ENCODE measurements at places on chromosomes 4 and X. TPM values are rescaled to one million over a fixed set of nuclear protein-coding genes. Genes with fewer than 3 reads are reported as not detected.
A peak's percentile ranks its signal among the peaks of the same experiment; 100 is the strongest.

HDX gene
- polyA plus RNA-seq: 6.6 TPM

LEF1 gene
- 78.9 TPM for polyA plus RNA-seq

CXCL13 gene
- 0.44 TPM for polyA plus RNA-seq

ADGRG4 gene
- polyA plus RNA-seq: not detected

PROM1 gene
- polyA plus RNA-seq: 39.6 TPM

TMEM192 gene
- polyA plus RNA-seq: 39.0 TPM

TMPRSS11E gene
- not detected for polyA plus RNA-seq

SLC25A43 gene
- 7.7 TPM for polyA plus RNA-seq

XAGE1A gene
- not detected for polyA plus RNA-seq

SORCS2 gene
- polyA plus RNA-seq: 7.0 TPM

FOXR2 gene
- not detected for polyA plus RNA-seq

FGD1 gene
- 16.3 TPM for polyA plus RNA-seq

SCFD2 gene
- polyA plus RNA-seq: 12.8 TPM

CCNB3 gene
- polyA plus RNA-seq: 1.4 TPM

ERAS gene
- polyA plus RNA-seq: not detected

- DNase-seq: no peak
Measured at GRCh38 chr4:173492315-173492714, 37.7 kb downstream of the HAND2 start.

GRCh38 chrX:57583477-57583876 is 8.3 kb upstream of the ZXDB start:
- DNase-seq: no peak

DNA sequence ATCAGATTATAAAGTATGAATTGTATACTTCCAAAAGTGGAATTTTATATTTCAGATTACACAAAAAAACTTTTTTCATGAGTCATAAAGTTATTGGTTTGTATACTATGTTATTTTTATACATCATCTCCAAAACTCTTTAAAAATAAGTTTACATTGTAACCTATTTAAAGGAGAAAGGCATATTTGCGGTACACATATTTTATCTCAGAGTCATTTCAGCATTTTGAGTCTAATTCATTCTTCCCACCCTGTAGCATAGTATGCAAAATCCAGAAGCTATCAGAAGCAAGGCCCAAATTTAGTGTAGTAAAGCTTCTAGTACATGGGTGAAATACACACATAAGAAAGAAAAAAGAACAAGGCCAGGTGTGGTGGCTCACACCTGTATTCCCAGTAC is 80.3 kb downstream of the AWAT2 start:
- no peak for DNase-seq

DNA sequence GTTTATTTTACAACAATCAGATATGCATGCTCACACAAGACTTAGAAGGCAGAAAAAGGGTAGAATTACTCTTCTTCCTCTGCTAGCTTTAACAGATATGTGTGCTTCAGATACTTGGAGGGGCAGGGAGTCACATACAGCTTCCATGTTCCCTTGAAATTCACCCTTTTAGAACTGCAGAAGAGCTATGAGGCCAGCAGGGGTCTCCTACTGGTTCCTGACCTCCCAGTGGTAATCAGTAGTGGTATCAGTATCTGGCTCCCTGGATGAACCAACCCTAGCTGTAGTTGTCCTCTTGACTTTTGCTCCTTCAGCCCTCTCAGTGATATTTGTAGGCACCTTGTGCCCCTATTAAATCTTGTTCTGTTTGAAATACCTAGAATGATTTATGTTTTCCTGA is 81.5 kb downstream of the RCHY1 start:
- DNase-seq: no peak

- DNase-seq: no peak
Measured at GRCh38 chr4:98482847-98483806, 175.3 kb downstream of the TSPAN5 start.

DNA sequence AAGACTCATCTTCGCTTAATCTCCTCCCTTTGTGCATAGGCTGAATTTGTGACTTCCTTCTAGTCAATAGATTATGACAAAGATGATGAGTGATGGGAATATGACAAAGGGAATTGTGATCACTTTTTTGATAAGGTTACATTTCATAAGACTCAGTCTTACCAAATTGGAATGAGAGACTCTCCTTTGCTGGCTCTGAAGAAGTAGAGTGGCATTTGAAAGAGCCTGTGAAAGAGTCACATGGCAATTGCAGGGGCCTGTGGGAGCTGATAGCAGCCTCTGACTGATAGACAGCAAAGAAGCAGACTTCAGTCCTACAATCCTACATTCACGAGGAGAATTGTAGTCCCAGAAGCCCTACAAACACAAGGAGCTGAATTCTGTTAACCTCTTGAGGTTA is 44.9 kb upstream of the ADAMTS3 start:
- no peak for DNase-seq

GRCh38 chr4:172514011-172514410 is 654.6 kb upstream of the GALNT7 start:
- DNase-seq: no peak

GRCh38 chr4:8123389-8123788 is 35.2 kb downstream of the ABLIM2 start:
- peak; percentile 78 for DNase-seq

- no peak for DNase-seq
Measured at GRCh38 chr4:85776579-85776978, 301.6 kb downstream of the ARHGAP24 start.

GRCh38 chr4:26737385-26737784 is 123.3 kb upstream of the STIM2 start:
- no peak for DNase-seq

- no peak for DNase-seq
Measured at GRCh38 chrX:113470166-113470565, 629.5 kb upstream of the AMOT start.

DNA sequence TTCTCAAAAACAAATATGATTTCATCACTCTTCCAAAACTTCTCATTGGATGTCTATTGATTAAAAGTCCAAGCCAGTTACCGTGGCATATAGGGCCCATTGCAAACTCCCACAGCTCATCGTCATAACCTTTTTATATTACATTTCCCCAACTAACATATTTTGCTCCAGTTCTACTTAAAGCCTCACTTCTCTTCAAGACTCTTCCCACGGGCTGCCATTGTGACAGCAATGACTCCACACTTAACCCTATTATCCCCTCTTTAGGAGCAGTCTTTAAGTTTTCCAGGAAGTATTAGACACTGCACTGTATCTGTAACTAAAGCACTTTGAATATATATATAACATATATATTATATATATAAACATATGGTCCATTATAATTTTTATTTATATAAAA is 44.5 kb downstream of the DTHD1 start:
- DNase-seq: no peak

DNA sequence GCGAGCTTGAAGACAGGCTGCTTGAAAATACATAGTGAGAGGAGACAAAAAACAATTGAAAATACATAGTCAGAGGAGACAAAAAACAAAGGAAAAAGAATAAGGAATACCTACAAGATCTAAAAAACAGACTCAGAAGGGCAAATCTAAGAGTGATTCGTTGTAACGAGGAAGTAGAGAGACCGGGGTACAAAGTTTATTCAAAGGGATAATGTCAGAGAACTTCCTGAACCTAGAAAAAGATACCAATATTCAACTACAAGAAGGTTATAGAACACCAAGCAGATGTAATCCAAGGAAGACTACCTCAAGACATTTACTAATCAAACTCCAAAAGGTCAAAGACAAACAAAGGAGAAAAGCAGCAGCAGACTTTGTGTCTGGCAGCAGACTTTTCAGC is 165.6 kb downstream of the NEK1 start:
- DNase-seq: no peak

DNA sequence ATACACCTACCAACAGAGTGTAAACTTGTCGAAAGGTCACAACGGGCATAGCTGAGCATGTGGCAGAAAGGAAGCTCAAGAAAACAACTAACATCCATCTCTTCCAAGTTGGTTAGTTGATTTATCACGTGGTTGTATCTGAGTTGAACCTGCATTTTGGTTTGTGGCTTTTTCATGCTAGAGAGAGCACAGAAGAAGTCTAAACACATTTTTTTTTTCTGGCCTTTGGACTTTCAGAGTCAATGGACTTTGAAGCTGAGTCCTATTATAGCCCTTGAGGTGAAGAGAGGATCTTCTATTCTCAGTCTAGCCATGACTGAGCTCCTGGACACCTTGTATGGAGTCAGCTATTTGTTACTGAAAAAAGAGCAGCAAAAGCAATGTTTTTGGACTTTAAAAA is 150.6 kb upstream of the TRPC5 start:
- no peak for DNase-seq

- peak; percentile 34 for DNase-seq
Measured at GRCh38 chrX:135477576-135477975, 42.9 kb upstream of the INTS6L start.

- no peak for DNase-seq
Measured at GRCh38 chr4:148073349-148073748, 341.5 kb downstream of the ARHGAP10 start.

GRCh38 chrX:38627683-38628082 is 66.3 kb downstream of the TSPAN7 start:
- DNase-seq: no peak

- DNase-seq: no peak
Measured at GRCh38 chrX:56798866-56799758, 70.1 kb downstream of the NBDY start.

DNA sequence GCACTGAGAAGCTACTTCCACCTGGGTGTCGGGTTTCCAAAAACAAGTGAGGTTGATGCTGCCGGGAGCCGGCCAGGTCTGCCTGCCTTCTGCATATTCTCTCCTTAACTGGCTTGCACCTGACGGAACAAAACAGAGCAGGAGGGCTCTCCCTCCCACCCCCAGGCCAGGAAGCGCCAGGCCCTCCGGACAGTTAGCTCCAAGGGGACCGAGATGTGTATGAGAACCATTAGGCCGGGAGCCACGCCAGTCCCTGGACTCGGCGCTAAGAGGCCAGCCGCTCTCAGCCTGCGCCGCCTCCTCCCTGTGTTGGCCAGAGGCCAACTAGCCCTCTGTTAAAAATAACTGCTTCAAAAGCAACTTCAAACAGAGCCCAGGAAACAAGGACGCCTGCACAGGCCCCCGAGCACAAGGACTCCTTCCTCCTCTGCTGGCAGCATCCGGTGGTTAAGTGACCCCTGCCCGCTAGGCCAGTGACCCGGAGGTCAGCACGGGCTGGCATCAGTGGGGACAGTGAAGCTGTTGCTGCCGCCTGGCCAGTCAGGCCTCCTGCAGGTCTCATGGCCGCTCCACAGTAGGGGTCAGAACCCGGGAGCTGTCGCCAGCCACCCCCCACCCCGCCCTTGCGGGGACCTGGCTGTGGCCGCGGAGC is 107.9 kb downstream of the ABLIM2 start:
- peak; percentile 67 for DNase-seq

DNA sequence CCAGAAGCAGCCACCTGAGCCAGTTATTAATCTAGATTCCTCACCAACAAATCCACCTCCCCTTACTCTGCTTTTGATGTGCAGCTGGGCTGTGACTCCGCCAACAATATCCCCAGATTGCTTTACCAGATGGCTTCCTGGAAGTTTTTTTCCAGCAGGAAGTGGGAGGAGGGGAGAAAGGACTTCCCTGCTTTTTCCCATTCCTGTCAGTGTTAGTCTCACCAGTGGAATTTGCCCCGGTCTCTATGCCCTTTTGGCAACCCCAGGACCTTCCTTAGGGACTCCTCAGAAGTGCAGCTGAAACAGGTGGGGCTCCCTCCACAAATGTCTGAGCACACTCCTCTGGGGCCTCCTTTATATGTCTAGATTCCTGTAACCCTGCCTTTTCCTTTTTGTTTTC is 465.2 kb upstream of the IGFBP7 start:
- no peak for DNase-seq

DNA sequence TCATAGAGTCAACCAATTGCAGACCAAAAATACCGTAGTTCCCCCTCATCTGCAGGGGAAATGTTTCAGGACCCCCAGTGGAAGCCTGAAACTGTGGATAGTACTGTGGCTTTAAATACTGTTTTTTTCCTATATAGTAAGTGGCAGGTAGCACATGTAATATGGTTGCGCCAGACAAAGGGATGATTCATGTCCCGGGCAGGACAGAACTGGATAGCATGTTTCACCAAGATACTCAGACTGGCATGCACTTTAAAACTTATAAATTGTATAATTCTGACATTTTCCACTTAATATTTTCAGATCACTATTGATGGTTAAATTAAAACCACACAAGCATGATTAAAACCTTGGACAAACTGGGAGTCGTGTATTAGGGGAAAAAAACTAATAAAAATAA is 276.3 kb upstream of the AGA start:
- no peak for DNase-seq

DNA sequence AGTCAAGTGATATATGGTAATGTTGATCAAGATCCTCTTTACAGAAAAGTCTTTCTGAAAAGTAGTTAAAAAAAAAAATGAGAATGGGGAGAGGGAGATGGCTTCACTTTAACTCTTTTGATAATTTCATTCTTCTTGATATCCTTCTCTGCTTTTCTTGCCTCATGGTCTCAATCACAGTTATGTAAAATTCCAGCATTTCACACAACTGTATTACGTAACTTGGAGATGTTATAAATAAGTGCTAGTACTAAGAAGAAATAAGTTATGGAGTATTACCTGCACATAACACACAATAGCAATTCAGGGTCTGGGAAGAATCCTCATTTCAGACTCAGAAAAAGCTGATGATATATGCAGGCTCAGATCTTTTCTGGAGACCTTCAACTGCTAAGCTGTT is 22.0 kb downstream of the RUFY3 start:
- DNase-seq: no peak

GRCh38 chr4:7411491-7411890 is 23.2 kb downstream of the PSAPL1 start:
- DNase-seq: no peak

DNA sequence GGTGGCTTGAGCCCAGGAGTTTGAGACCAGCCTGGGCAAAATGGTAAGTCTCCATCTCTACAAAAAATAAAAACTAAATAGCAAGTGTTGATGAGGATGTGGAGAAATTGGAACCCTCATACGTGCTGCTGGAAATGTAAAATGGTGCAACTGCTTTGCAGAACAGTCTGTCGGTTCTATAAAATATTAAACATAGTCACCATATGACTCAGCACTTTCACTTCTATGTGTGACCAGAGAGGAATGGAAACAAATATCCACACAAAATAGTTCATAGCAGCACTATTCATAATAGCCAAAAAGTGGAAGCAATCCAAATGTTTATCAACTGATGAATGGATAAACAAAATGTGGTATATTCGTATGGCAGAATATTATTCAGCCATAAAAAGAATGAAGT is 60.8 kb upstream of the FMR1 start:
- no peak for DNase-seq

GRCh38 chr4:122764821-122765215 is 32.3 kb downstream of the BBS12 start:
- no peak for DNase-seq

DNA sequence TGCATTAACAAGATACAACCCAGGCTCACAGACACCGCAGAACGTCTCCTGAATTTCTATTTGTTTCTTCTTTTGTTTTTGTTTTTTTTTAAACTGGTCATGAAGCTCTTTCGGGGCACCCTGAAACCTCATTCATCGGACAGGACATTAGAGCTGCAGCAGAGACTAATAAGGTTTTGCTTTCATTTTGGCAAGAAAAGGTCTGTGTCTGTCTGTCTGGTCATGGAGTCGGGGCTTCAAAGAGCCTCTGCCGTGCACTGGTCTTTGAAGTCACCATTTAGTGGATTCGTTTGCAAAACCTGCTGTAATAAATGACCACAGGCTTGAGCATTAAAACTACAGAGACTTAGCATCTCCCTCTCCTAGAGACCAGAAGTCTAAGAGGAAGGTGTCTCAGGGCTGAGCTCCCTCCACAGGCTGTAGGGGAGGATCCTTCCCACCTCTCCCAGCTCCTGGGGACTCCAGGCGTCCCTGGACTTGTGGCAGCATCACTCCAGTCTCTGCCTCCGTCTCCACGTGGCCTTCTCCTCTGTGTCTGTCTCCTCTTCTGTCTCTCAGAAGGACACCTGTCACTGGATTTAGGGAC is 247.5 kb downstream of the CRLF2 start:
- no peak for DNase-seq

GRCh38 chrX:49066690-49067089 is 7.1 kb downstream of the PRAF2 start:
- DNase-seq: no peak

Measured in right renal cortex interstitium (tissue), 3 donors.